Stomach (tissue), 19 donors: ENCODE measurements at places on chromosomes 11 and 22. TPM values are rescaled to one million over a fixed set of nuclear protein-coding genes. Genes with fewer than 3 reads are reported as not detected.

- H3K4me3 ChIP-seq, result no peak overlapping the region
- DNase-seq, result peak; percentile 9
- no peak overlapping the region for H3K27ac ChIP-seq
- H3K4me1 ChIP-seq, result no peaks in the 10 kb centered on the region
Measured at GRCh38 chr11:80873310-80873999, 1432.6 kb upstream of the TENM4 start.

DNA sequence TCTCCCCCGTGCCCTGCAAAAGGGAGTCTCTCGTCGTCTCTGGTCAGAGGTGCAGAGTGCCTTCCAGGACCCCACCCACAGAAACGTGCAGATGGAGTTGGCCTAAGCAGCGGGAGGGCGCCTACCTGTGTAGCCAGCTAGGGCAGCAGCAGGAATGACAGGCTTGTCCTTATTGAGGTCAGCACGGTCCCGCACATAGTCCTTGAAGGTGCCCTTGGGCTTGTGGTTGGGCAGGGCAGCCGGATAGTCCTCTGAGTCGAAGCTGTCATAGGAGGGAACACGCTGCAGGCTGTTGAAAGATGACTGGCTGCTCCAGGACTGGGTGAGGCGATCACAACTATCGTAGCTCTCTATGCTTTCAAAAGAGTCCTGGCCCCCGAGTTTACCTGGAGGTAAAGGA, 107.3 kb downstream of the ETS1 start:
- peaks cover 80% of the 10 kb centered on the region for H3K4me1 ChIP-seq
- no peak for DNase-seq
- peak overlapping the region; percentile 67 for H3K27ac ChIP-seq
- peaks cover 64% of the 10 kb centered on the region for H3K36me3 ChIP-seq
- H3K27me3 ChIP-seq, result no peaks in the 10 kb centered on the region

GRCh38 chr11:115523727-115524399, 19.6 kb upstream of the CADM1 start:
- no peak for DNase-seq
- H3K4me3 ChIP-seq, result no peak overlapping the region
- H3K27ac ChIP-seq, result no peak overlapping the region
- H3K27me3 ChIP-seq, result no peaks in the 10 kb centered on the region
- no peaks in the 10 kb centered on the region for H3K36me3 ChIP-seq

GRCh38 chr22:30371981-30372380, 15.2 kb downstream of the CCDC157 start:
- no peak overlapping the region for H3K27ac ChIP-seq
- H3K27me3 ChIP-seq, result no peaks in the 10 kb centered on the region
- peaks cover 4% of the 10 kb centered on the region for H3K4me1 ChIP-seq
- no peak overlapping the region for H3K4me3 ChIP-seq
- H3K36me3 ChIP-seq, result no peaks in the 10 kb centered on the region
- DNase-seq, result no peak

- H3K27ac ChIP-seq, result no peak overlapping the region
- no peak overlapping the region for H3K4me3 ChIP-seq
- H3K36me3 ChIP-seq, result no peaks in the 10 kb centered on the region
- H3K27me3 ChIP-seq, result no peaks in the 10 kb centered on the region
Measured at GRCh38 chr11:93288767-93289166, 41.8 kb upstream of the DEUP1 start.

DNA sequence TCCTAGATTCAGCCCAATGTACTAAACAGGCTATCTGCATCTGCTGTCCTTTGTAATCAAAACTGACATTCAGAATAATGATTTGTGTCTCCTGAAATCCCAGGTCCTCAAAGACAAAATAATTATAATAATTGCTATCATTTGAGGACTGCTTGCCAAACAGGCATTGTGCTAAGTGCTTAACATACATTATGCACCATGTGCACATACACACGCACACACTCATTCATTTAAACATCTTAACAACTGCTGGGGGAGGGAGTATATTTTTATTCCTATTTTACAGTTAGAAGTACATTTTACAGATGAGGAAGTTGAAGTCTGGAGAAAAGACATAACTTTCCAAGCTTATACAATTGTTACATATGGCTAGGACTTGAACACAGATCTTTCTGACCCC, 308.0 kb upstream of the ZC3H12C start:
- H3K27ac ChIP-seq, result no peak overlapping the region
- no peaks in the 10 kb centered on the region for H3K36me3 ChIP-seq
- no peak overlapping the region for H3K4me3 ChIP-seq
- no peaks in the 10 kb centered on the region for H3K4me1 ChIP-seq
- no peak for DNase-seq

DNA sequence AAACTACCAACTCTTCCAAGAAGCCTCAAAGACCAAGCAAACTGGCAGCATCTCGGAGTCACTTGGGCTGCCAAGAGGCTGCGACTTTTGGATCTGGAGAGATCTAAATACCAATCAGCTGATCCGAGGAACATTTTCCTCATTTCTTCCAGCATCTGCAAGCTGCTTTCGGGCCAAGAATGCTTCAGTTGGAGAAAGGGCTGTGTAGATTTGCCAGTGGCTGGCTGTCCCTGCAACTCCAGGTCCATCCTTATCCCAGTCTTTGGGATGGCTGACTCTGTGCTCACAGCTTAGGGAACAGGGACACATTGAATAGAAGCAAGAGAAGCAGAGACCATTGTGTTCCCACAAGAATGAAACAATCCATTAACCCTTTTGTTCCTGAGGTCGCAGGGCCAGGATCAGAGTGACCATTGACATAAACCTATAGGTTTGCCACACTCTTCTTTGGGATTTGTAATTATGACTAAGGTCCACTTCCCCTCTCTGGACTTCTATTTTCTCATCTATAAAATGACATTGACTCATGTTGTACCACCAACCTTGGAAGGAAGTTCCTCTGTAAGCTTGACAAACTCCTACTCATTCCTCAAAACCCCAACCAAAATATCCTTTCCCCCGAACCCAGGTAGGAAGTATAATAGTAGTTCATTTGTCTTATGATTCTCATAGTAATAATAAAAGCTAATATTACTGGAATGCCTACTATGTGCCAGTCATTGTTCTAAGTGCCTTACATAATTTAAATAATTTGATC, 340.8 kb downstream of the MN1 start:
- no peaks in the 10 kb centered on the region for H3K27me3 ChIP-seq
- peaks cover 22% of the 10 kb centered on the region for H3K4me1 ChIP-seq
- no peak overlapping the region for H3K4me3 ChIP-seq
- DNase-seq, result no peak

GRCh38 chr22:28442711-28443525, 236.7 kb downstream of the TTC28 start:
- peak overlapping the region; percentile 75 for H3K27ac ChIP-seq
- H3K4me3 ChIP-seq, result peak overlapping the region; percentile 64
- DNase-seq, result peak; percentile 71
- H3K27me3 ChIP-seq, result no peaks in the 10 kb centered on the region
- H3K36me3 ChIP-seq, result no peaks in the 10 kb centered on the region

GRCh38 chr22:43743131-43743530, 69.0 kb downstream of the EFCAB6 start:
- H3K27ac ChIP-seq, result no peak overlapping the region
- H3K4me1 ChIP-seq, result peaks cover 10% of the 10 kb centered on the region
- H3K36me3 ChIP-seq, result no peaks in the 10 kb centered on the region
- H3K27me3 ChIP-seq, result peaks cover 4% of the 10 kb centered on the region

GRCh38 chr11:46249103-46249937, 28.1 kb upstream of the CREB3L1 start:
- no peak overlapping the region for H3K27ac ChIP-seq
- no peak for DNase-seq
- no peaks in the 10 kb centered on the region for H3K27me3 ChIP-seq

APOA4 gene
- not detected for total RNA-seq

DERL3 gene
- 24.1 TPM for total RNA-seq

PHLDB1 gene
- total RNA-seq, result 50.2 TPM

DBX1 gene
- total RNA-seq, result not detected

FADS2 gene
- 14.9 TPM for total RNA-seq

PCNX3 gene
- 40.3 TPM for total RNA-seq

KCNA4 gene
- not detected for total RNA-seq

F2 gene
- total RNA-seq, result not detected
